Right atrium auricular region (tissue), 2 donors: ENCODE measurements at places on chromosomes 6 and 20. TPM values are rescaled to one million over a fixed set of nuclear protein-coding genes. Genes with fewer than 3 reads are reported as not detected.

- no peak for DNase-seq
These were observed 2.3 kb downstream of the RAMACL start for GRCh38 chr6:166584155-166584554.

- no peak for DNase-seq
These were observed 33.4 kb upstream of the PRELID3B start for GRCh38 chr20:59075934-59076508.

GRCh38 chr6:169159331-169159730, 94.3 kb downstream of the THBS2 start:
- DNase-seq, result no peak

GRCh38 chr6:33566182-33567084, 13.6 kb downstream of the BAK1 start:
- DNase-seq, result no peak

The PPP1R14C gene
- 130 TPM for total RNA-seq

The VPS16 gene
- 12.8 TPM for total RNA-seq

The SLC17A3 gene
- not detected for total RNA-seq

DNA sequence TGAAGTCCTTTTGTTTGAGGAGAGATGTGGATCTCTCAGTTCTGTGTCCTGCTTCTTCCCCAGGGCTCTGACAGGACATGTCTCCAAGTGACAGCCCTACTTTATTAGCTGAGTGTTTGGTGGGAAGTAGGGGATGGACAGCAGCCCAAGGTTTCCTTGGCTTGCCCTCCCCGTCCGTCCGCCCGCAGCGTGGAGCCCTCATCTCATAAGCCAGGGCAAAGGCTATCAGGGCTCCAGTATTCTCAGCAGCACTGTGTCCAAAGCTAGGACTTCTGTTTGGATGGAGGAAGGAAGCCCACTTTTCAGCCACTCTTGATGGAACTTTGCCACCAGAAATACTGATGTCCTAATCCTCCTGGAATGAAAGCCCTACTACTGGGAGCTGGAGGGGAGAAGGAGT, 13.6 kb downstream of the CDC5L start:
- DNase-seq, result no peak

The ENPP5 gene
- total RNA-seq, result 6.2 TPM

GRCh38 chr6:26157251-26158075, 70.2 kb downstream of the HFE start:
- DNase-seq, result no peak

DNA sequence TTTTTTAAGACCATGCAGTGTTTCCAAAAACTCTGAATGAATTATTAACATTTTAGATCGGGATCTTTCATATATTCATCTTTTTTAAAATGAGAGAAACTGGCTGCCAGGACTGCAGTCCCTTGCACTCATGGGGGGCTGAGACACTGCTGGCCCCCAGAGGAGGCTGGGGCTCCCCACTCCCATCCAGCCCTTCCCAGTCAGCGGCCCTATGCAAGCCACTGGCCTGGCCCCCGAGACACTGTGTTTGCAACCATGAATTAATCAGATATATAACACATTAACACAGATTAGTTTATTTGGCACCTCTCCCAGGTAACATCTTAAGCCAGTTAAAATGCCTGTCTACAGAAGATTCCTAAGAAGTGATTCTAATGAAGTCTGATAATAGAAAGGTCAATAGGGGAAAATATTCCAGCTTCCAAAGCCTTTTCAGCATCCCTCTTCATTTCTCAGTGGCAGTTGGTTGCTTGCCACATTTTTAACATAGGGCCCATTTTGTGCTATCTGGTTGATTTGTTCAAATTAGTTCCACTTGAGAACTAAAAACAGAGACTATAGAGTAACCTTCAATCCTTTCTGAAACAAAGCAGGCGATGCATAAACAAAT, 184.4 kb upstream of the FBXL4 start:
- DNase-seq, result no peak

DNA sequence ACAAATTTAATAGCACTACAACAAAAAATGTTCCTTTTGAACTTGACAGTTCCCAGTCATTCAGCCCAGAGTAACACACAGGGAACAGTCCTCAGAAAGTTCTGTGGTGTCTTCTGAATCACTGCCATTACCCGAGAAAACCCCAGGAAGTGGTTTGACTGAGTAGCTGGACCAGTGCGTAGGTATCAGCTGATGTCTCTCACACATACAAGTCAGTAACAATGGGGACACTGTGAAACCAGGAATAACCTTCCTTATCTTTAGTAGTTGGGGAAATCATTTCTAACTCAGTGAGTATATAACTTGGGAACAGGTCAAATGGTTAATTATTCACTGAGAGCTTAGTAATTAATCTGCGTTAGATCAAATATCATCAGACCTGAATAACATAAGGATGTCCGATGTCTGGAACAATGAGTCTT, 73.1 kb downstream of the HIVEP2 start:
- peak; percentile 65 for DNase-seq

The RIPPLY2 gene
- total RNA-seq, result not detected

DNA sequence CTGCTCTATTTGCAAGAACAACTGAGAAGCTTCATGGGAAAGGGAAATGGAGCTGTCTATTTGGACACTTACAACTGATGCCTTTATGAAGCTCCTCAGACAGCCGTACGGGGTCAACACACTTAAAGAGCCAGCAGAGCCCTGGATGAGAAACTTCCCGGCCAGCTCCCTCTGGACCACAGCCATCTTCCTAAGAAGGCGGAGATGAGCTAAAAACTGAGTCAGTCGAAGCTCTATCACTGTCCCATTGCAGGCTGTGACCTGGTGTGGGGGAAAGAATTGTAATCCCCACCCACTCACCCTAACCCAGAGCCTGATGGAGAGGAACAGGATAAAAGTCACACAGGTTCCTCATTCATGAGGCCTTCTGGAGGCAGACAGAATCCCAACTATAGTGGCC, 360.4 kb upstream of the JARID2 start:
- DNase-seq, result no peak
